ENCODE measurements at places on chromosomes 16 and 17.

DNA sequence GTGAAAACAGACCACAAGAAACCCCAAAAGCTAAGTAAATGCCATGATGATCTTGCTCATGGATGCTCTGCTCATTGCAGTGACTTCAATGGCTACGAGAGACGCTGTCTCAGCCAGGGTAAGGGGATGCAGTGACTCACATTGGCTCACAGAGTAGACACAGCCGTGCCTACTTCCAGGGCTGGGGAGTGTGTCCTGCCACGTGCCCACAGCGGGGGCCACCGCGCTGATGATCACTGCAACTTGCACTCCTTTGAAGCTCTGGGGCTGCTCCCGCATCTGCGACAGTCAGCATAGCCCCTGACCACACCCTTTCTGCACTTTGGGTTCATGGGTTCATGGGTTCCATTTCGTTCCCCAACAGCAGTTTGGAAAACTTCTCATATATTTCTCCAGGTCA is 231.4 kb upstream of the RPL38 start:
- DNase-seq: no peak

DNA sequence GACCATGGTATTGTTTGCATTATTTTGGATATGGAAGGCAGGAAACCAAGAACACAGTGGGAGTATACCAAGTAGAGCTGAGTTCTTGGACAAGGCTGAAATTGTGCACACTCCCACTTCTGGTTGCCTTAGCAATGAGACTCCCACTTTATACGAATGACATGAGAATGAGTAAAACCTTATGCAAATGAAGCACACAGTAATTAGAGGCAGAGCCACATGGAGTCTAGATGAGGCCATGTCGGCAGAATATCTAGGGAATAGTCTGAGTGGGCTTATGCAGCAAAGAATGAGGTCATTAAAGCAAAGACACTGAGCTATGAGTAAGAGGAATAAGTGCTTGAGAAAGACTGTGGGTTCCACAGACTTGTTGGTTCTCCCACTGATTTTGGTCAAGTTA is 178.7 kb downstream of the GRIN2A start:
- no peak for DNase-seq

DNA sequence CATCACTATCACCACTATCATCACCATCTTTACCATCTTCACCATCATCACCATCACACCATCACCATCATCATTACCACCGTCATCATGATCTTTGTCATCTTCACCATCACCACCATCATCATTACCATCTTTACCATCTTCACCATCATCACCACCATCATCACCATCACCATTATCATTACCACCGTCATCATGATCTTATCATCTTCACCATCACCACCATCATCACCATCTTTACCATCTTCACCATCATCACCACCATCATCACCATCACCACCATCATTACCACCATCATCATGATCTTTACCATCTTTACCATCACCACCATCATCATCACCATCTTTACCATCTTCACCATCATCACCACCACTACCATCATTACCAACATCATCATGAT is 10.2 kb upstream of the ZNF469 start:
- DNase-seq: no peak

- no peak for DNase-seq
Observed at GRCh38 chr17:79420318-79421243, 190.3 kb downstream of the RBFOX3 start.

DNA sequence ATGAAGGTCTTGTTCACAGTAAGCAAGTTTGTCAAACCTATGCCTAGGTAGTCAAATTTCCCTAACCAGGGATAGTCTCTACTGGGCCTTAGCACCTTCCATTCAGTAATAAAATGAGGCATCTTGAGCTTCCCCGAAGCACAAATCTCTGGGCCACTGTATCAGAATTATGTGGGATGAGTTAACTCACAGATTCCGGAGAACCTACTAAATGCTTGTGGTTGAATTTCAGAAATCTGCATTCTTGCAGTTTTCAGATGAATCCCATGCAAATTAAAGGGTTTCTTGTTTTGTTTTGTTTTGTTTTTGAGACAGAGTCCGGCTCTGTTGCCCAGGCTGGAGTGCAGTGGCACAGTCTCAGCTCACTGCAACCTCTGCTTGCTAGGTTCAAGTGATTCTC is 478.8 kb upstream of the HSBP1 start:
- no peak for DNase-seq
